ENCODE measurements at places on chromosomes 2 and 18. TPM values are rescaled to one million over a fixed set of nuclear protein-coding genes. Genes with fewer than 3 reads are reported as not detected.

Gene OR6B3
- total RNA-seq = not detected

Gene ZNF385B
- total RNA-seq = 0.28 TPM

Gene CCBE1
- 0.13 TPM for total RNA-seq

Gene LOXHD1
- not detected for total RNA-seq

Gene CHRND
- total RNA-seq = not detected

Gene TMEM87B
- total RNA-seq = 22.8 TPM

Gene RGPD6
- 38.4 TPM for total RNA-seq

Gene IL36B
- not detected for total RNA-seq

Gene HRH4
- total RNA-seq = not detected

Gene TUBA3E
- not detected for total RNA-seq

Gene IL36A
- total RNA-seq = not detected

Gene AGAP1
- 38.9 TPM for total RNA-seq

Gene TMEM169
- total RNA-seq = 0.74 TPM

Gene SCYGR7
- not detected for total RNA-seq

DNA sequence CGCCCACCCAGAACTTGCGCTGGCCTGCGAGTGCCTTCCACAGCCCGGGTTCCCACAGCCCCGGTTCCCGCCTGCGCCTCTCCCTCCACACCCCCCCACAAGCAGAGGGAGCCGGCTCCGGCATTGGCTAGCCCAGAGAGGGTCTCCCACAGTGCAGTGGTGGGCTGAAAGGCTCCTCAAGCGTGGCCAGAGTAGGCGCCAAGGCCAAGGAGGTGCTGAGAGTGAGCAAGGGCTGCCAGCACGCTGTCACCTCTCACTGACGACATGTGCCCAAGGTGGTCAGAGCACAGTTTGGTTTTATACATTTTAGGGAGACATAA, 15.3 kb upstream of the PXDN start:
- H3K36me3 ChIP-seq = no peaks in the 10 kb centered on the region
- H3K4me3 ChIP-seq = no peak overlapping the region
- H3K27ac ChIP-seq = no peak overlapping the region

DNA sequence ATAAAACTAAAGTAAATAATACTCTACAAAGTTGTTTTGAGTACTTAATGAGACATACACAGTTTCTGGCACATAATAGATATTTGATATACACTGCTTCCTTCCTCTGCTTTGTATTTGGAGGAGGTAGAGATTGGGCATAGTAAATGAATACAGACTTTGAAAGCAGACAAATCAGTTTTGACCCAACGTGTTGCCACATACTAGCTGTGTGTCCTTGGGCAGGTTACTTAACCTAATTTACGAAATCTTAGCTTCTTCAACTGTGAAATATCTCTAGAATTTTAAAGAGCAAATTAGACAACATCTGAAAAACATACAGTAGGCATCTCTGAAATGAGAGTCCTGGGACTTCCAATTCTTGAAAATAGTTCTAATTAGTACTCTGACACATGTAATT, 425.4 kb downstream of the TGIF1 start:
- H3K4me1 ChIP-seq = peaks cover 9% of the 10 kb centered on the region
- DNase-seq = no peak
- H3K27ac ChIP-seq = no peak overlapping the region
- no peak overlapping the region for H3K4me3 ChIP-seq

DNA sequence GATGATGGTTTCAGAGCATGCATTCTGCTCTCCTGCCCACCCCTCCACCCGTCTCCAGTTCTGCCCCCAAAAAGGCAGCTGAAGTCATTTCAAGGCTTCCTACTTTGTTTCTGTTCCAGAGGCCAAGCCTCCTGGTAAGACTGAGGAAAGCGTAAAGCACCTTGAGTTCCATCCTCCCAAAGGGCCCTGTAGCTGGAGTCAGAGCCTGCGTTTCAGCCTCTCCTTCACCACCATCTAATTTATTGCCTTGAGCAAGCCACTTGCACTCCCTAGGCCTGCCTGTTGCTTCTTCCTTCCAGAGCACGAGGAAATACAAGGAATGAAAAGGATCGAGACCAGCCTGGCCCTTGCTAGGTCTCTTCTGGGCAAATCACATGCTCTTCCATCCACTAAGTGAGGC, 244.2 kb upstream of the RAB12 start:
- H3K27ac ChIP-seq = no peak overlapping the region
- H3K4me3 ChIP-seq = no peak overlapping the region
- no peaks in the 10 kb centered on the region for H3K36me3 ChIP-seq
- peaks cover 2% of the 10 kb centered on the region for H3K4me1 ChIP-seq
- H3K27me3 ChIP-seq = peaks cover 25% of the 10 kb centered on the region

- no peaks in the 10 kb centered on the region for H3K27me3 ChIP-seq
- no peaks in the 10 kb centered on the region for H3K36me3 ChIP-seq
- no peak for DNase-seq
- no peak overlapping the region for H3K4me3 ChIP-seq
- H3K27ac ChIP-seq = no peak overlapping the region
Measured at GRCh38 chr2:185227391-185227790, 511.2 kb upstream of the FSIP2 start.

- DNase-seq = no peak
- H3K36me3 ChIP-seq = peaks cover 11% of the 10 kb centered on the region
- H3K27ac ChIP-seq = no peak overlapping the region
- H3K4me3 ChIP-seq = no peak overlapping the region
- no peaks in the 10 kb centered on the region for H3K4me1 ChIP-seq
Measured at GRCh38 chr2:203061346-203061745, 46.7 kb downstream of the NBEAL1 start.

- no peak overlapping the region for H3K4me3 ChIP-seq
- H3K4me1 ChIP-seq = no peaks in the 10 kb centered on the region
- DNase-seq = peak; percentile 75
- no peaks in the 10 kb centered on the region for H3K36me3 ChIP-seq
- H3K27ac ChIP-seq = no peak overlapping the region
- H3K27me3 ChIP-seq = peaks cover 3% of the 10 kb centered on the region
Measured at GRCh38 chr18:79528846-79529245, 133.1 kb downstream of the NFATC1 start.

- no peak overlapping the region for H3K27ac ChIP-seq
- H3K4me1 ChIP-seq = peaks cover 12% of the 10 kb centered on the region
- no peak overlapping the region for H3K4me3 ChIP-seq
- DNase-seq = no peak
- H3K27me3 ChIP-seq = no peaks in the 10 kb centered on the region
Measured at GRCh38 chr2:172049567-172050120, 35.7 kb upstream of the DLX1 start.

DNA sequence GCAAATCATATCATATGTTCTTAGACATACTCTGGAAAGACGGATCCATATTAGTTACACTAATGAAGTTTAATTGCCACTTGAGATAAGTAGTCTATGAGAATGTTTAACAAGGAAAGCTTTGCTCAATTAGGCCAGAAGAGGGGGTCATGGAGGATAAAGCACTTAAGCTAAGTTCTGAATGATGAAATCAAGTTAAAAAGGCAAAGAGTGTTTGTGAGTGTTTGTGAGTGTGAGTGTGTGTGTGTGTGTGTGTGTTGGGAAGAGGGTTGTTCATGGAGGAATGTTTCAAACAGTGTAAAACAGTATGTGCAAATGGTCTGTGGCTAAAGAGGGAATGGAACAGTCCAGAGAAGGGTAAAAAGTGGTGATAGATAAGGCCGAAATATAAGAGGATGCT, 360.9 kb downstream of the ERBB4 start:
- no peak overlapping the region for H3K27ac ChIP-seq
- no peak for DNase-seq
- no peak overlapping the region for H3K4me3 ChIP-seq
- H3K4me1 ChIP-seq = no peaks in the 10 kb centered on the region
- no peaks in the 10 kb centered on the region for H3K27me3 ChIP-seq
- no peaks in the 10 kb centered on the region for H3K36me3 ChIP-seq

GRCh38 chr2:67037655-67038054, 359.5 kb upstream of the ETAA1 start:
- no peaks in the 10 kb centered on the region for H3K27me3 ChIP-seq
- H3K4me1 ChIP-seq = no peaks in the 10 kb centered on the region
- H3K36me3 ChIP-seq = no peaks in the 10 kb centered on the region
- no peak overlapping the region for H3K4me3 ChIP-seq

DNA sequence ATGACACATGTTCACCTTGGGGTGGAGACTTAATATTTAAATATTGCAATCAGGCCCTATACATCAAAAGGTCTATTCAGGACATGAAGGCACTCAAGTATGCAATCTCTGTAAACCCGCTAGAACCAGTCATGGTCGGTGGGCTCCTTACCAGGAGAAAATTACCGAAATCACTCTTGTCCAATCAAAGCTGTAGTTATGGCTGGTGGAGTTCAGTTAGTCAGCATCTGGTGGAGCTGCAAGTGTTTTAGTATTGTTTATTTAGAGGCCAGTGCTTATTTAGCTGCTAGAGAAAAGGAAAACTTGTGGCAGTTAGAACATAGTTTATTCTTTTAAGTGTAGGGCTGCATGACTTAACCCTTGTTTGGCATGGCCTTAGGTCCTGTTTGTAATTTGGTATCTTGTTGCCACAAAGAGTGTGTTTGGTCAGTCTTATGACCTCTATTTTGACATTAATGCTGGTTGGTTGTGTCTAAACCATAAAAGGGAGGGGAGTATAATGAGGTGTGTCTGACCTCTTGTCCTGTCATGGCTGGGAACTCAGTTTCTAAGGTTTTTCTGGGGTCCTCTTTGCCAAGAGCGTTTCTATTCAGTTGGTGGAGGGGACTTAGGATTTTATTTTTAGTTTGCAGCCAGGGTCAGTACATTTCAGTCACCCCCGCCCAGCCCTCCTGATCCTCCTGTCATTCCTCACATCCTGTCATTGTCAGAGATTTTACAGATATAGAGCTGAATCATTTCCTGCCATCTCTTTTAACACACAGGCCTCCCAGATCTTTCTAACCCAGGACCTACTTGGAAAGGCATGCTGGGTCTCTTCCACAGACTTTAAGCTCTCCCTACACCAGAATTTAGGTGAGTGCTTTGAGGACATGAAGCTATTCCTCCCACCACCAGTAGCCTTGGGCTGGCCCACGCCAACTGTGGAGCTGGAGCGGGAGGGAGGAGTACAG, 108.1 kb downstream of the XRCC5 start:
- no peaks in the 10 kb centered on the region for H3K36me3 ChIP-seq
- H3K27ac ChIP-seq = no peak overlapping the region
- peak; percentile 81 for DNase-seq

GRCh38 chr18:78716022-78716421, 263.6 kb upstream of the SALL3 start:
- H3K4me3 ChIP-seq = no peak overlapping the region
- peaks cover 21% of the 10 kb centered on the region for H3K27me3 ChIP-seq
- DNase-seq = no peak
- H3K4me1 ChIP-seq = no peaks in the 10 kb centered on the region
- H3K36me3 ChIP-seq = no peaks in the 10 kb centered on the region

- no peaks in the 10 kb centered on the region for H3K4me1 ChIP-seq
- H3K4me3 ChIP-seq = no peak overlapping the region
- H3K36me3 ChIP-seq = no peaks in the 10 kb centered on the region
- H3K27ac ChIP-seq = no peak overlapping the region
- no peak for DNase-seq
- no peaks in the 10 kb centered on the region for H3K27me3 ChIP-seq
Measured at GRCh38 chr18:56927786-56928185, 219.1 kb upstream of the BOD1L2 start.

- H3K4me3 ChIP-seq = no peak overlapping the region
- no peaks in the 10 kb centered on the region for H3K36me3 ChIP-seq
- H3K4me1 ChIP-seq = no peaks in the 10 kb centered on the region
Measured at GRCh38 chr2:233120459-233120858, 60.3 kb downstream of the INPP5D start.

DNA sequence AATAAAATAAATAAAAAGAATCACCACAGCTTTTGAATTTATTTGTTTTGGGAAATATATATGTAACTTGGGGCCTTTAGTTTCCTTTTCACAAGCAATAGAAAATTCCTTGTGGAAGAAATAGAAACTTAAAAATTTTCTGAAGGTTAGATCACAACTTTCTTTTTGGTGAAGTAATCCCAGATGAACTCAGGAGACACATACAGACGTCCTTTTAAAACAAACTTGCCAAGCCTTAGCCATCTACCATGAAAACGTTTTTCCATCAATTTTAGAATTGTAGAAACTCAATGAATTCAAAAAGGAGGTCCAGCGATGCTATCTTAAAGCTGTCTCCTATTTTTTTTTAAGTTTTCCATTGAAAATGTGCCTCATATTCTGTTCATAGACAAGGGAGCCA, 225.6 kb downstream of the ASXL3 start:
- DNase-seq = no peak
- H3K27me3 ChIP-seq = no peaks in the 10 kb centered on the region
- no peaks in the 10 kb centered on the region for H3K36me3 ChIP-seq
- no peak overlapping the region for H3K4me3 ChIP-seq
- H3K27ac ChIP-seq = no peak overlapping the region

DNA sequence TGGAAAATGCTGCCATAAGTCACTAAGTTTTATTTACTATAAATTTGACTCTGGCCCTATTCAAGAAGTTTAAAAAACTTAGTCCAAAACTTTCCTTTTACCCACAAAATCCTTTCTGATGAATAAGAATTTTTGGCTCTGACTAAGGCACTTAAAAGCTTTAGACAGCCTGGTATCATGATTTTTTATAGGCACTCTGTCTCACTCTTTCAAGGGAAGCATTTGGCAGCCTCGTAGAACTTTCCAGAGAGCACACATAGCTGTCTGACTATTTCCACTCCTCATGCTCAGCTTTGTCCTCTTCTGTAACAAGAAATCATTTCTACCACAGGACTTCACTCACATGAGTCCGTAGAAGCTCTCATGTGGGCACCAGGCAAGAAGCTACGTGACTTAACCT, 32.3 kb upstream of the XDH start:
- DNase-seq = no peak
- no peaks in the 10 kb centered on the region for H3K27me3 ChIP-seq
- H3K4me1 ChIP-seq = no peaks in the 10 kb centered on the region
- no peaks in the 10 kb centered on the region for H3K36me3 ChIP-seq
- H3K27ac ChIP-seq = no peak overlapping the region

DNA sequence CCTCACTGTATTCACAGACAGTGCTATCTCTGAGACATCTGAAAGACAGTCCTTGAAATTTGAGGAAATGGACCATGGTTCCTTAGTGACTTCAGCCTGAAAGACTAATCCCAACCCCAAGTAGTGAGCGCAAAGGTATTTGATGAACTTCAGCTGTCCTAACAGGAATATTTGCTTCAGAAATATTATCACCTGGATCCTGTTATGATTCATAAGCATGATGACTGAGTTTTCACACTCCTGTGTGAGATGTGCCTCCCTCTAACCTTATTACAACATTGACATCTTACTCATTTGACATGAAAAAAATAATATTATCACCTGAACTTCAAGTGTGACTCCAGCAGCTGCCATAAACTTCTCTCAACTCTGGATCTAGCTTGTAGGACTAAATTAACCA, 11.6 kb upstream of the MRPL19 start:
- no peaks in the 10 kb centered on the region for H3K36me3 ChIP-seq
- no peak overlapping the region for H3K4me3 ChIP-seq
- peaks cover 5% of the 10 kb centered on the region for H3K27me3 ChIP-seq
- H3K4me1 ChIP-seq = no peaks in the 10 kb centered on the region

- H3K4me3 ChIP-seq = no peak overlapping the region
- no peak for DNase-seq
- no peaks in the 10 kb centered on the region for H3K27me3 ChIP-seq
- no peaks in the 10 kb centered on the region for H3K36me3 ChIP-seq
- no peaks in the 10 kb centered on the region for H3K4me1 ChIP-seq
Measured at GRCh38 chr2:79041032-79041448, 15.5 kb downstream of the REG3G start.

- H3K36me3 ChIP-seq = no peaks in the 10 kb centered on the region
- no peaks in the 10 kb centered on the region for H3K4me1 ChIP-seq
- H3K4me3 ChIP-seq = no peak within 1 kb of the TSS
- no peaks in the 10 kb centered on the region for H3K27me3 ChIP-seq
Measured at GRCh38 chr18:31760695-31761094, at the start of gene SLC25A52. SLC25A52 (minus strand) TSS chr18:31760880; CDS start chr18:31760661, 219 bp downstream.

Measured in Panc1 (cell line).